Effector CD8-positive, alpha-beta T cell (primary cell): ENCODE measurements at places on chromosomes 1 and 21.

DNA sequence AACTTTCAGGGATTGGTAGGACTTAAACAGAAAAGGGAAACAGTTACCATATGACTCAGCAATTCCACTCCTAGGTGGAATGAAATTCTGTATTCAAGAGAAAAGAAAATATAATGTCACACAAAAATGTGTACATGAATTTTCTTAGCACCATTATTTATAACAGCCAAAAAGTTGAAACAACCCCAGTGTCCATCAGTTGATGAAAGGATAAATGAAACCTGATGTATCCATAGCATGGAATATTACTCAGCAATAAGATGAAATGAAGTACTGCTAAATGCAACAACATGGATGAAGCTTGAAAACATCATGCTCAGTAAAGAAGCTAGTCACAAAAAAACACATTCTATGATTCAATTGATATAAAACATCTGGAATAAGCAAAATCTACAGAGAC, 15.5 kb downstream of the EEIG2 start:
- no peak for DNase-seq

DNA sequence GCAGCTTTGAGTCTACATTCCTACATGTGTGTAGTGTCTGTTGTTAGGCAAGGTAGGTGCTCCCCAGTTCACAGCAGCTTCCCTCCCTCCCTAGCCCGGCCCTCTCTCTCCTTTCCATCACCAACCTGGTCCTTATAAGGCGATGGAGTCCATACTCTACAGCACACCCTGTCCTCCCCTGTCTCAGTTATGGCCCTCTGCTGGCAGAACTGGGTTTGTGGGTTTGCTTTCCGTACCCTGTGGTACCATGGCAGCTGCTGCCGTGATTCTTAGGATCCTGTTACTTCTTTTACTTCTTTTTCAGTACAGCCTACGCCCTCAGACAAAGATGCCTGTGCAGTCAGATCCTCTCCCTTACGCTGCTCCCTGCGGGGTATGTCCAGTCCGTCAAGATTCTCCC, 31.7 kb downstream of the AK5 start:
- no peak for DNase-seq

GRCh38 chr21:42028766-42029425, 18.7 kb upstream of the ZBTB21 start:
- DNase-seq = no peak

GRCh38 chr1:10915594-10915993, 96.9 kb upstream of the TARDBP start:
- DNase-seq = no peak

GRCh38 chr1:6519491-6519934, 28.0 kb upstream of the PLEKHG5 start:
- DNase-seq = no peak

GRCh38 chr1:247111700-247112478, 7.7 kb upstream of the ZNF669 start:
- DNase-seq = no peak

DNA sequence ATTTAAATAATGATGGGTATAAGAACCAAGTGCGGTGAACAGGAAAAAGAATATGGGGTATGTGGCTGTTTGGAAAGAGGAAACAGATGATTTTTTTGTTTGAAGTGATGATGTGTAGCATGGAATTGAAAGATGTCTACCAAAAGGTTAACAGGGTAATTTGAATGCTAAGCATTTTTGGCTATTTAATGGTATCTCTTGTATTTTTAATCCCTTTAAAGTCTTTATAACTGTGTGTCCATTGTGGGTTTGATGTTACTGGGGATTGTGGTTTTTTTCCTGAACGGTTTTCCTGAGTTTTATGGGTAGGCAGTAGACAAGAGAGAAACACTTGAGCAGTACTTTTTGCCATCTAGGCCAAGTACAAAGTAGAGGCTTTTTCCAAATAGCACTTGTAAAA, 63.2 kb downstream of the PRDM2 start:
- no peak for DNase-seq

DNA sequence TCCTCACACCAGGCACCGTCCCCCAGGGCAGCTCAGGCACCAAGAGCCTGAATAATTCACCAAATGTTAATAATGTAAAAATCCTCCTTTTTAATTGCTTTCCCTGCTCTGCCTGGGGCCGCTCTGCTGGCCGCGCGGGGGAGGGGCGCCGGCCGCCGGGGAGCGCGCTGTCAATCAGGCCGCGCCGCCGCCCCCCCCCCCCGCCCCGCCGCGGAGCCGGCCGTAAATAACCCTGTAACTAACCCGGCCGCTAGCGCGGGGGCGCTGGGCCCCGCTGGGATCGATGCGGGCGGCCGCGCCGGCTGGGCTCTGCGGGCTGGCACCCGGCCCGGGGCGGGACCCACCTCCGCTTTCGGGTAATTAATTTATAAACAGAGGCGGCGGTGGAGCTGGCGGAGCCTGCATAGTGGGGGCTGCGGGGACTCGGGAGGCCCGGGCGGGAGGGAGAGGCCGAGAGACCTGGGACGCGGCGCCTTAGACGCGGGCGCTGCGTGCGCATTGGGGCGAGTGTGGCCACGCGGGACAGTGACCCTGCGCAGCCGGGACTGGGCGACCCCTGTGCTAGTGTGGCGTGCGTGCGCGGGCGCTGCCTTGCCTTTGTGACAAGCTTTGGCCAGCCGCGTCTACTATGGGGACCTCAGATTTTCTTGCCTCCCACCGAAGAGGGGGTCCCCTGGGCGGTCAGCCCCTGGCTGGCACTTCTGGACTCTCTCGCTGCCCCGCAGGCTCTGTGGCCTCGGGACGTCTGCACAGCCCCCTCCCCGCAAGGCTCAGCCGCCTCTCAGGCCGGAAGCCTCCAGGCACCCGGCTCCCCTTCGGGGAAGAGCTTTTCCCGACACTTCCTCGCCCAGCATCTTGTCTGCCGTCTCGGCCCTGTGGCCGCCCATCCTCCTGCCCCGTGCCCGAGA, 16.6 kb downstream of the SAMD11 start:
- no peak for DNase-seq

DNA sequence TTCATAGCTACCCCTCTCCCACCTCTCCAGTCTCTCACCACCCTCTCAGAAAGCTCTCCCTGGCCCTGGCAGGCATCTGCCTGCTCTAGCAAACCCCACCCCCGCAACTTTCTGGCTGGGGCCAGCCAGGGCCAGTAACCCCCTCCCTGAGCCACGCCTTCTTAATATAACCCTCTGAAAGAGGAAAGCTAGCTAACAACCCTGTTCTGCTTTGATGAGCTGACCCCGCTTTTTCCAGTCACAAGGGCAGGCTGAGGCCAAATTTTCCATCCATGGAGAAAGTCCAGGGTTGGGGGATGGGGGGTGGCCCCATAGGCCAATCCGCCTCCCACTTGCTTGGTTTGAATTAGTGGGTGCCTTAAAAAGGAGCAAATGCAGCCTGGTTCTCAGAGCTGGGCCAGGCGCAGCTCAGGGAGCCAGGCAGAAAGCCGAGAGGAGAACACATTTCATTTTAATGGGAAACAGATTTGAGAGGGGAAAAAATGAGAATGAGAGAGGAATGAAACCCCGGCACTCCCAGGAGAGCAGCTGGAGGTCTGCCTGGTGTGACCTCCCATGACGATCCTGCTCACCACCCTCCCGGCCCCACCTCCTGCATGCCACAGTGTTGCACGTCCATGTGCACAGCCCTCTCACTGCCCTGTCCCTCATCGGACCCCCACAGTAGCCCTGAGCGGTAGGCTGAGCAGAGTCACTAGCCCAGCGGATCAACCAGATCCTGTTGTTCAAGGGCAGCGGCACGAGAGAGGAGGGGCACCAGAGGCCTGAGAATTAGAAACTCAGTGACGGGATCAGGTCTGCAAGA, 62.3 kb downstream of the OPTC start:
- DNase-seq = no peak

- DNase-seq = no peak
These were observed 25.2 kb upstream of the KIF26B start for GRCh38 chr1:245129319-245130240.

- no peak for DNase-seq
These were observed 691 bp upstream of the MPZL1 start for GRCh38 chr1:167720965-167721616.

- no peak for DNase-seq
These were observed 157.8 kb upstream of the LRRC7 start for GRCh38 chr1:69409731-69410456.

- DNase-seq = no peak
These were observed 4.2 kb downstream of the S100A6 start for GRCh38 chr1:153531638-153532037.

- DNase-seq = no peak
These were observed 221.1 kb upstream of the KAZN start for GRCh38 chr1:14377386-14377785.

- DNase-seq = no peak
These were observed 3.6 kb downstream of the TENT5C start for GRCh38 chr1:117609471-117609911.

GRCh38 chr1:7703321-7704213, 67.5 kb upstream of the VAMP3 start:
- DNase-seq = no peak

DNA sequence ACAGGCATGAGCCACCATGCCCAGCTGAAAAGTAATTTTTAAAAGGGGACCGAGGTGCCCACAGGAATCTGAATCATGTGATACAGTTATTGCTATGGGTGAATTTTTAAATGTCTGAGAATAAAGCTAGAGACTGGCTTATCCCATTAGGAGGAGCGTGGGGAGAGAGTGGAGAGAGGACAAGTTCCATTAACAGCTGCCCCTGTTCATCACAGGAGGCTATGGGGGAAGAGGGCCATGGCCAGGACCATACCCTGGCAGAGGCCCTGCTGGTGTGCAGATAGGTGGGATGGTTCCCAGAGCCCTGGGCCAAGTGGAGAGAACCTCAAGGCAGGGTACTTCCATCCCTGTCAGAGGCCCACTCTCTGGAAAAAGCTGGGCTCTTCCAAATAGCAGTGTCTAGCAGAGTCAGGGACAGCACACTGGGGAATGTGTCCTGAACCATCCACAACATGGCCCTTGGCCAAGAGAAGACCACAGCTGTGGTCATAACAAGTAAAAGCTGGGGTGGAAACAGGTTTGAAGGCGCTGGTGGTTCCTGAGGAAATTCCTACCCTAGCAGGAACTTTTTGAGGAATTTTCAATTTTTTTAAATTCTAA, 13.7 kb upstream of the ZNF691 start:
- DNase-seq = no peak

DNA sequence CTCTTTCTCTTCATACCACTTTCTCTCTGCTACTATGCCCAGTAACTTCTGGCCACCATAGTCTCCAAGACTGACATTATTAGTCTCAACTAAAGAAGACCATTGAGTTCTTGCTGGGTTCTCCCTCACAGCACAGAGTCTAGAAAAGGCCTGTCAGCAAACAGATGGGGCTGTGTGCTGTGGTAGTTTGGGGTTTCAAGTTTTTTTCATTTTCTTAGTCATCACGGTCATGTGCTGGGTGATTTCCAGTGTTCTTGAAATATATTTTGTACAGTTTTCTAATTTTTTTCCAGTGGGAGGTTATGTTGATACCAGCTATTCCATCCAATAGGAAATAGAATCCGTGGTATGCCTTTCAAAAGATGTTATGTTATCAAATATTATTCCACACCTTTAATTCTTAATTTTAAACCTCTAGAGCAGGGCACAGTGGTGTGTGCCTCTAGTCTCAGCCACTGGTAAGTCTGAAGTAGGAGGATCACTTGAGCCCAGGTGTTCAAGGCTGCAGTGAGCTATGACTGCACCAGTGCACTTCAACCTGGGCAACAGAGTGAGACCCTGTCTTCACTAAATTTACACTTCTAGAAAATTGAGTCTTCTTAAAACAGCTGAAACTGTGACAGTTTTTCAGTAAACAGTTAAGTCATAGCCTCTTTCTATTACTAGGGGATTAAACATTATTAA, 8.3 kb downstream of the CFHR2 start:
- DNase-seq = no peak

DNA sequence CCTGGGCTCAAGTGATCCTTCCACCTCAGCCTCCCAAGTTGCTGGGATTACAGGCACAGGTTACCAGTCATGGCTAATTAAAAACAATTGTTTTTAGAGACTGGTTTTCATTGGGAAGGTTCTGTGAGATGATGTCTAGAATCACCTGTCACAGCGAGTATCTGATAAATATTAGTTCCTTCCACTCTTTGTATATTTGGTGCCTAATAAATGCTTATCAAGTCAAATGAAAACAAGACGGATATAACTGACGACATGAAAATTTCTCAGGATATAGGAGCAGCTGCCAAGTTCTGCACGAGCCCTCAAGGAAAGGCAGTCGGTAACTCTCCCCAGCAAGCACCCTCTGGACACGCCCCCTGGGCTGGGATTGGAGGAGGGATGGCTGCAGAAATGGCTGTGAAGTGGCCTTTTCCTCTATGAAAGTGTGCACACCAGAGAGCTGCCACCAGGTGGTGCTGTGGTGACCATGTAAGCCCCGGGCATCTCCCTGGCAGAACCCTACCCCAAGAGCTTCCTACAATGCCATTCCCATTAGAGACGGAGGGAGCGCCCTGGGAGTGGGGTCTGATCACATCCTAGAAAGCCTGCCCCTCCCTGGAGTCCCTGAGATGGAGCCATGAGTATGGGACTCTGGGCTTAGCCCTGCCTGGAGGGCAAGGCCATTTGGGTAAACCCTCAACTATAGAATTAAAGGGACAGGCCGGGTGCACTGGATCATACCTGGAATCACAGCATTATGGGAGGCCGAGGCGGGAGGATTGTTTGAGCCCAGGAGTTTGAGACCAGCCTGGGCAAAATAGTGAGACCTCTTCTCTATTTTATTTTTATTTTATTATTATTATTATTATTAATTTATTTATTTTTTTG, 50.9 kb downstream of the HTR6 start:
- peak; percentile 60 for DNase-seq

DNA sequence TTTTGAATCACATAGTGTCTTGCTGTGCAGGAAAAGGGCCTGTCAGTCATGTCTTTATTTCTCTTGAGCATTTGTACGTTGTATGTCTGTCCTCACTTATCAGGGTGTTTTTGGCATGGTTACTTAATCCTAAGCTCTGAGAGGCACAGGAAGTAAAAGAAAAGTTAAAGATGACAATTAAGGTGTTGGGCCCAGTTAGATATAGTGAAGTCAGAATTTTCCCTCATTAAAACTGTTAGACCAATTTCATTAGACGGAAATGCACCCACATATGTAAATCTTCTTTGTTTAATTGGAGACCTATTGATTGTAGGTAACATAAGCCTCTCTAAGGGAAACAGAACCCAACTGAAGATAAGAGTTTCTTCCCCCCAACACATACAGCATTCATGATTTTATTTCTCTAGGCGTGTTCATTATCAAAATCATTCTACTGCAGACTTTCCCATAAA, 21.9 kb downstream of the NFIA start:
- no peak for DNase-seq

- no peak for DNase-seq
These were observed 94.5 kb downstream of the SYT2 start for GRCh38 chr1:202615501-202616354.

DNA sequence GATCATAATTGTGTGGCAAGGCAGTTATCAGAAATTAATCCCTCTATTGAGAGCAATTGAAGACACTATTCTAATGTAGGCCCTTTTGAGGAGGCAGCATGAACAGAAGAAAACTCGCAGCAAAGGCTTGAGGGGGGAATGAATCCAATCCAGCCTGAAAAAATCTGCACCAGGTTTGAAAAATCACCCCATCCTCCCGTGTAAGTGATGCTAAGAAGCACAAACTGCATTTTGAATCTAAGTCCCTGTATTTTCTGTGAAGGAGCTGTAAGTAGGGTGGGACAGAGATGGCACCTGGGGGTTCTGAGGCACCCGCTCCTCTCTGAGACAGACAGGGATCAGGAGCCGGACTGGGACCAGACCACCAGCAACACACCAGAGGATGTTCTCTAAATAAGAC, at the start of gene CRB1:
Gene CRB1, plus strand, starts transcription at position 241 of the 400 bp plus-strand sequence. CDS start 161 bp downstream, outside the sequence.
- DNase-seq = no peak
